Psoas muscle (tissue), 8 donors: ENCODE measurements at places on chromosomes 7 and 10. TPM values are rescaled to one million over a fixed set of nuclear protein-coding genes. Genes with fewer than 3 reads are reported as not detected.

DNA sequence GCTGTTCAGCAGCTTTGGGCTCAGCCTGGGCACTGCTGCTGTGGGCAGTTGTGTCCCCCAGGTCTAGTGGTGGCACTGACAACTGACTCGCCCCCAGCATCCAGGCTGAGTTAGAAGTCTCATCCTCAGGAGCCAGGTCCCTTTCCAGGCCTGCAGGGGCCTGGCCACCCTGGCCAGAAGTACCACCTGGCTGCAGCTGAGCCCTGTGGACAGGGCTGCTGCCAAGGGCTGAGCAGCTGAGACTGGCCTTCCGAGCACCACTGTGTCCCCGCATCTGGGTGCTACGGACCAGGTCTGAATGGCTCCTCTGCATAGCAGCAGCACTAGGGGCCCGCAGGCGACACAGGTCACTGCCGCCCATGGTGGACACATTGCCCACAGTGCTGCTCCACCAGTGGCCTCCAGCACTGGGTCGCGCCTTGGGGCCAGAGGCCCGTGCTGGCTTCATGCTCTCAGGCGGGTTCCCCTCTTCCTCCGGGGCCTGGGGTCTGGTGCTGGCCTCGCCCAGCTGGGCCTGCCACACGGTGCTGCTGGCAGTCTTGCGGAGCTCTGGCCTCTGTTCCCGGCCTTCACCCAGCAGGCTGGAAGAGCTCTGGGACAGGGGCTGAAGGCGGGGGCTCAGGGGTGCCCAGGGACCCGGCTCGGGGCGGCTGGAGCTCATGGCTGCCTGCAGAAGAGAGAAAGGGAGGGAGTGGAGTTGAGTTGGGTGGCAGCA is 6.2 kb downstream of the GPRIN2 start:
- DNase-seq, result peak; percentile 15

DNA sequence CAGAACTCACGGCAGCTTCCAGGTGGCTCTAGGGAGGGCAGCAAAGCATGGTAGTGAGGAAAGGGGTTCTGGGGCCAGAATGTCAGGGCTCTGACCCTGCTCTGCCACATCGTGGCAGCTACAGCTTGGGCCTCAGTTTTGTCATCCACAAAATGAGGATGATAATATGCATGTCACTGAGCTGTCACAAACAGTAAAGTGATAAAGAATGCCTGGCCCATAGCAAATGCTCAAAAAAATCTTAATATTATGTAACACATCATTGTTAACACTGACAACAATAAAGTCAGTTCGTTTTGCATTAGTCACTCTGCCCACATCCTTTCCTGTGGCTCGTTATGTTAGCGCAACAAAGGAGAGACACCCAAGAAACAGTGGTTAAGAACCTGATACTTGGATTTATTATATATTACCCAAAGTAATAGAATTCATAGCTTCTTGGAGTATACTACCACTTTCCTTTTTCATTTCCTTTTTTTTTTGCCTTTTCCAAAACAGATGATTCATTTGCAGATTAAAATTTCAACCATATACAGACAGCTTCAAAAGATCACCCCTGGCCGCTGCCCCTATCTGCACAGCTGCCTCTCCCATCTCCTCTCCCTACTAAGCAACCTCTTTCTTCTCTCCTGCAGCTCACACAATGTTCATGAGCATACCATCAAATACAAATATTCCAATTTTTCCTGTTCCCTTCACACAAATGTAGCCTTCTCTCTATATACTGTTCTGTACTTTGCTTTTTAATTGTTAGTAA is 45.5 kb upstream of the DDC start:
- DNase-seq, result no peak

- no peak for DNase-seq
Measured at GRCh38 chr10:82464191-82464818, 589.3 kb downstream of the NRG3 start.

GRCh38 chr7:30824821-30825720 is 53.9 kb downstream of the MINDY4 start:
- DNase-seq, result no peak

GRCh38 chr7:18597754-18598153 is 102.2 kb downstream of the HDAC9 start:
- DNase-seq, result no peak

GRCh38 chr10:23918839-23919238 is 290.1 kb upstream of the KIAA1217 start:
- no peak for DNase-seq

DNA sequence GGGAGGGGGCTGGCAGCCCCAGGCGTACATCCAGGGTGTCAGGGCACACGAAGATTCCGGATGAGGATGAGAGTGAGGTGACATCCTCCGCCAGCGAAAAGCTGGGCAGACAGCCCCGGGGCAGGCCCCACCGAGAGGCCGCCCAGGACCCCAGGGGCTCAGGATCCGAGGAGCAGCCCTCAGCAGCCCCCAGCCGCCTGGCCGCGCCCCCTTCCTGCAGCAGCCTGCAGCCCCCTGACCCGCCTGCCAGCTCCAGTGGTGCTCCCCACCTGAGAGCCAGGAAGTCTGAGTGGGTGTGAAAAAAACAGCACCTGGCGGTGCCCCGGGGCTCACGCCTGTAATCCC is 3.2 kb downstream of the GJD4 start:
- no peak for DNase-seq

GRCh38 chr10:6201516-6201975 is 1.2 kb upstream of the PFKFB3 start:
- DNase-seq, result peak; percentile 90

DNA sequence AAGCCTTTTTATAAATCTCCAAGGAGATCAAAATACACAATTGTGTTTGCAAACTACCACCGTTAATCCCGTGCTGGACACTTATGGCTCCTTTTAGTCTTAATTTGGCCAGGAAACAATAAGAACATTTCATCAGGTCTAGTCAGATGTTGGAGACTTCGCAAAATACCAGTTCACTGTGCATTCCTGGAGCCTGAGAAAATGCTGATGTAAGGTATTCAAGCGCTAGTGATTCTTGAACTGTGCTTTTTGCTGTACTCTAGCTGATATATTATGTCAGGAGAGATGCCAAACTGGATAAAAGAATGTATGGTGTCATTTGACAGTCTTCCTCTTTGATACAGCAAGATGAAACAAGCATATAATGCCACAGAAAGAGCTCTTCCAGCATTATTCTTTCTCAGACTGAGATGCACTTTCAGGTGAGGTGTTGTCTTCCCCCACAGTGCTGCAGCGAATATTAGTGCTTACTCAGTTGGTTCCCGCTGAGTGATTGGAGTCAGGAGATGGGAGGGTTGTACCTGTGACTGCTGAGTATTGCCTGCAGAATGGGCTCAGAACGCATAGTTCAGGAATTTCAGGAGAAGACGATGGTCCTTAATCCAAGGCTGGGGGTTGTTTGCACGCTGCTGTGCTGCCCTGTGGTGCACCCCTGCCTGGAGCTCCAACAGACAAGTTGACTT is 59.2 kb downstream of the OGDH start:
- no peak for DNase-seq

GRCh38 chr10:78253063-78253853 is 219.6 kb downstream of the RPS24 start:
- DNase-seq, result no peak

DNA sequence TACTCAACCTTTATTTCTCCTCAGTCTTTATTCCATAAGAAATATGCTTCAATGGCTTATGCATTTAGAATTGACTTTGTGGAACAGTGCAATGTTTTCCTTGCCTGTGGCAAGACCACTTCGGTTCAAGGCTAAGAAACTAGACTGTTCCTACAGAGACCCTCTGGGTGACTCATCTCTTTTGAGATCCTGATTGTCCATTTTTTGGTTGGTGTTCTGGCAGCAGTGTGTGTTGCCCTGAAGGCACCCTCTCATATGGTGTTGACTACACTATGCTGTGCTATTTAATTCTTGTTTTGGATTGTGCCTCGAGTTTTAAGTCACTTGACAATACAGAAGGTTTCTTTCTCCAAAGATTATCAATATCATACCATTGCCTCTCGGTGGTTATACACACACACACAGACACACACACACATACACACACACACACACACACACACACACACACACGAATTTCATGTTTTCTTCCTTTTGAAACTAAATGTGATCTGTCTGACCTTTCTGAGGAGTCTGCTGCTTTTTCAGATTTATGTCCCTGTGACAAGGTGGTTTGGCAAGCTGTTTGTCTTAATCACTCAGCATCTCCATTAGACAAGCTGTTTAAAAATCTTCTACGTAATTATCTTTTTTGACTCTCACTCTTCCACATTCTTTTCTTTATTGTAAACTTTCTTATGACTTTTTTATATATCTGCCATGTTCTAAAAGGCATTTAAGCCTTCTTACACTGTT is 187.2 kb downstream of the VTI1A start:
- no peak for DNase-seq

- no peak for DNase-seq
Measured at GRCh38 chr7:142469696-142470543, 212.1 kb upstream of the PRSS58 start.

- no peak for DNase-seq
Measured at GRCh38 chr7:123468303-123468702, 66.1 kb downstream of the IQUB start.

GRCh38 chr7:150368884-150369747 is 494 bp downstream of the REPIN1 start:
- DNase-seq, result peak; percentile 89

DNA sequence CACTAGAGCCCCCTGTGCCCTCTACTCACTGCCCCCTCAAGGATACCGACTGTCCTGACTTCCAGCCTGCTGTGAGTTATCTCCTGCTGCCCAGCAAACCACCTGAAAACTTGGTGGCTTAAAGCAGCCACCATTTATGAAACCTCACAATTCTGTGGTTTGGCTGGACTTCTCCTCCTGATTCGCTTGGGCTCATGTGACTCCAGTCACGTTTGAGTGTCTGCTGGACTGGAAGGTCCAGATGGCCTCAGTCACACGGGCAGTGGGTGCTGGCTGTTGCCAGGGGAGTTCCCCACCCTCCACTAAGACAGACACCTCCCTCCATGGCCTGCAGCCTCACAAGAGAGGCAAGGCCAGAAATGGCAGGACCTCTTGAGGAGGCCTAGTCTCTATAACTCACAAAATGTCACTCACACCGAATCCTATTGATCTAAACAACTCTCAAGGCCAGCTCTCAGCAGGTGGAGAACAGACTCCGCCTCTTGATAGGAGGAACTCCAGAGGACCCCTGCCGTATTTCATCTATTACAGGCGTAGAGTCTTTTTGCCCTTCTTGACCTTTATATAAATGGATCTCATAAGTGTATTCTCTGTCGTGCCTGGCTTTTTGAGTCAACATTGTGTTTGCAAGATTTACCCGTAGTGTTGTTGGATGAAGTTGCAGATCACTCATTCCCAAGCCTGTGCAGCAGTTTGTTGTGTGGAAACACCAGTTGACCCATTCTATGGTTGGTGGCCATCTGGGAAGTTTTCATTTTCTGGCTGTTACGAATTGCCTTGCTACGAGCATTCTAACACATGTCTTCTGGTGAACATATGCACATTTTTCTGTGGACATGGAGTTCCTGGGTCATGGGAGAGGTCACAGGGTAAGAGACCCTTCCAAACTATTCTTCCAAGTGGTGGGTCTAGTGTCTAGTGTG is 48.3 kb downstream of the ZMIZ1 start:
- peak; percentile 48 for DNase-seq

- no peak for DNase-seq
Measured at GRCh38 chr7:133511252-133511651, 258.4 kb downstream of the EXOC4 start.

DNA sequence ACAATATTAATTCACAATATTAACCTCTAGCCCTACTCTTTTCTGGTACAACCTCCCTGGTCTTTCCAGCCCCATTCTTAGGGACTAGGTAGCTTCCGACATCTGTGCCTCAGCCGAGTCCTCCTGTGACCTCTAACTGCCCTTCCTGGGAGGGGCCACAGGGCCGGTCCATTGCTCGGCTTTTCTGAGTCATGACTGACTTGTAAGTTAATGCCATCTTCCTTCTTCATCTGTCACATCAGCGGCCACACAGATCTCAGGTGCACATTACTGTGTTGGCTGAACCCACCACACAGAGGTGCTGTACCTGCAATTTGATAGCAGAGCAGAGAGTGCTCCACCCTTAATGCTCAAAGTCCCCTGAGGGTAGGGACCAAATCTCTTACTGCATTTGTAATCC is 4.1 kb upstream of the CPA4 start:
- DNase-seq, result no peak

GRCh38 chr7:41979834-41980307 is 257.1 kb downstream of the GLI3 start:
- no peak for DNase-seq

Gene MLXIPL
- 11.1 TPM for polyA plus RNA-seq

Gene CYP2E1
- 1.3 TPM for polyA plus RNA-seq

Gene EIF5AL1
- polyA plus RNA-seq, result 0.96 TPM

Gene CXCL12
- polyA plus RNA-seq, result 23.6 TPM

Gene EFCAB10
- polyA plus RNA-seq, result not detected

Gene INA
- not detected for polyA plus RNA-seq

Gene TAS2R3
- polyA plus RNA-seq, result 0.08 TPM
